ENCODE measurements at places on chromosomes 16 and 17. TPM values are rescaled to one million over a fixed set of nuclear protein-coding genes. Genes with fewer than 3 reads are reported as not detected.

SMARCE1 gene
- 68.8 TPM for total RNA-seq

KRTAP3-2 gene
- not detected for total RNA-seq

EPN3 gene
- total RNA-seq = under 0.01 TPM

WNK4 gene
- 13.6 TPM for total RNA-seq

HAS3 gene
- total RNA-seq = under 0.01 TPM

PTX4 gene
- 0.58 TPM for total RNA-seq

CYB5B gene
- 152 TPM for total RNA-seq

TMEM107 gene
- total RNA-seq = 45.3 TPM

USP43 gene
- total RNA-seq = 0.71 TPM

CYTH1 gene
- total RNA-seq = 8.3 TPM

GPR179 gene
- not detected for total RNA-seq

CDC42EP4 gene
- total RNA-seq = 60.8 TPM

SPN gene
- total RNA-seq = not detected

ABCC12 gene
- total RNA-seq = not detected

SLFN14 gene
- not detected for total RNA-seq

CDRT4 gene
- 0.35 TPM for total RNA-seq

RNF135 gene
- 13.8 TPM for total RNA-seq

MINK1 gene
- 26.2 TPM for total RNA-seq

HOXB3 gene
- total RNA-seq = 5.5 TPM

TLCD3A gene
- 17.9 TPM for total RNA-seq

BAIAP3 gene
- total RNA-seq = 1.4 TPM

NOG gene
- not detected for total RNA-seq

ABHD15 gene
- 10.1 TPM for total RNA-seq

TEX19 gene
- not detected for total RNA-seq

MYH3 gene
- total RNA-seq = under 0.01 TPM

TMC5 gene
- total RNA-seq = not detected

SLC46A1 gene
- 4.0 TPM for total RNA-seq

KIF2B gene
- not detected for total RNA-seq

INCA1 gene
- total RNA-seq = under 0.01 TPM

CACNB1 gene
- total RNA-seq = 5.0 TPM

CLEC19A gene
- not detected for total RNA-seq

VPS35 gene
- 101 TPM for total RNA-seq

COL1A1 gene
- total RNA-seq = 2,222 TPM

ATF7IP2 gene
- 2.6 TPM for total RNA-seq

FOXC2 gene
- total RNA-seq = 0.53 TPM

KRT31 gene
- not detected for total RNA-seq

TPSAB1 gene
- not detected for total RNA-seq

KRTAP16-1 gene
- not detected for total RNA-seq

GNAO1 gene
- not detected for total RNA-seq

MPV17L gene
- not detected for total RNA-seq

ANKRD40CL gene
- not detected for total RNA-seq

ZG16 gene
- total RNA-seq = not detected

CES3 gene
- total RNA-seq = not detected

CCL2 gene
- 14.7 TPM for total RNA-seq

LDAF1 gene
- total RNA-seq = 54.4 TPM

PMFBP1 gene
- not detected for total RNA-seq

SLC16A6 gene
- 0.29 TPM for total RNA-seq

GPRC5C gene
- under 0.01 TPM for total RNA-seq

HES7 gene
- 2.0 TPM for total RNA-seq

GPR139 gene
- total RNA-seq = not detected

HOXB7 gene
- total RNA-seq = 7.1 TPM

Data from myometrial cell (primary cell).